ENCODE measurements at places on chromosomes 13 and 19.

DNA sequence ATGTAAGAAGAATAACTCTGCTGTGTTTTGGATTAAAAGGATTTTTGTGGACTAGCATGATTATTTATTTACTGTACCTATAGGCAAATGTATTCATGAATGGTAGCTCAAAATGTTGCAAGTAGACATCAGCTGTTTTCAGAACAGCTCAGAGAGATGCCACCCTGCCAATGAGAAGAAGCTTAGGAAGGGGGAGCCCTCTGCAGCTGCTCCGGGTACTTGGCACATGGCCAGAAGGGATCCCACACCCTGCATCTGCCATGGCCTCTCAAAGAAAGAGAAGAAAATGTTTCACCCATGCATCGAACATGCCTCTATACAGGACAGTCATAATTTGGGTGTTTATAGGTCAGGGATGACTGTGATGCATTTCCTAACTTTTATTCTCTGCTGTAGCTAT lies 30.5 kb upstream of the MBNL2 start:
- DNase-seq: no peak

DNA sequence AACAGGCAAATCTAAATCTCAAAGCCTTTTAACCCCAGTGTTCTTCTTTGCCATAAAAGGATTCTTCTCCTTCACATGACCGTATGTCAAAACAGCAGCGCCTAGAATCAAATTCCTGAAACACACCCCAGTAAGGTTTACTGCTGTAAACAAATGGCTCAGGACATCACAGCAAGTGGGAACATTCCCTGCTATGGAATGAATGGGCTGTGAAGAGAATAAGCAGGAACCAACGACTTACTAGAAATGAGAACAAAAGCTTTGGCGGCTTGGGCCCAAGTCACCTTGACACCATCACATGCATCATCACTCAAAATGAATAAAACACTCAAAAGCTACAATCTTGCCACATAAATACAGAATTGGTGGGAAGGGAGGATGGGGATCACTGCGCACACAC lies 80.4 kb upstream of the SPATA13 start:
- no peak for DNase-seq

DNA sequence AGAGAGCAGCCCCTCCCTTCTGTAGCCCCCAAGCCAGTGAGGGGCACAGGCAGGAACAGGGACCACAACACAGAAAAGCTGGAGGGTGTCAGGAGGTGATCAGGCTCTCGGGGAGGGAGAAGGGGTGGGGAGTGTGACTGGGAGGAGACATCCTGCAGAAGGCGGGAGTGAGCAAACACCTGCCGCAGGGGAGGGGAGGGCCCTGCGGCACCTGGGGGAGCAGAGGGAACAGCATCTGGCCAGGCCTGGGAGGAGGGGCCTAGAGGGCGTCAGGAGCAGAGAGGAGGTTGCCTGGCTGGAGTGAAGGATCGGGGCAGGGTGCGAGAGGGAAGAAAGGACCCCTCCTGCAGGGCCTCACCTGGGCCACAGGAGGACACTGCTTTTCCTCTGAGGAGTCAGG lies 4.2 kb downstream of the KLK3 start:
- no peak for DNase-seq

GRCh38 chr19:11673608-11674041 lies 65.1 kb downstream of the ZNF823 start:
- DNase-seq: no peak

DNA sequence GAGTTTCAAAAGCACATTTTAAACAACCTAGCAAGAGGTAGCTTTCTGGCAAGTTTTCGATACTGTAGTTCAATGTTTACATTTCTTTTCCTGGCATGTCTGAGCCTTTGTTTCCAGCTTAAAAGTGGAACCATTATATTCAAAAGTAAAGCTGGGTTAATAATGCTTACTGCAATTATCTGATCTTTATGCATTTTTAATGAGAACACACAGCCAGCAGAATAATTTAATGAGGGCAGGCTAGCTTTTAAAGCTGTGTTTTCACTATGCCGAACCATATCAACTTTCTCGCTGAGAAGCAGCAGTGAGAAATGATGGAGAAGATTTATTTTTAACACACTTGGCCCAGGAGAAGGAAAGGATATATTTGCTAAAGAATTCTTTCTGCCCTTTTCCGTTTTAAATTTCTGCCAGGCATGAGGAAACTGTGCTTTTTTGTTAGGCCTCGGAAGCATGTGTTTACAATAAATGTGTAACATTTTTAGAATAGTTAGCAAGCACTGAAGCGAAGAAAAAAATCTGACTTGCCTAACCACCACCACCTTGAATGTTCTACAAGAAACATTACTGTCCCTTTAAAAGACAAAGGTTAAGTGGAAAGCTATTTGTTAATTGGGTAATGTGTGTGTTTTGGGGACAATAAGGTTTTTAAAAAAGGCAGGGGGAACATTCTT lies 1.0 kb downstream of the MBNL2 start:
- no peak for DNase-seq

DNA sequence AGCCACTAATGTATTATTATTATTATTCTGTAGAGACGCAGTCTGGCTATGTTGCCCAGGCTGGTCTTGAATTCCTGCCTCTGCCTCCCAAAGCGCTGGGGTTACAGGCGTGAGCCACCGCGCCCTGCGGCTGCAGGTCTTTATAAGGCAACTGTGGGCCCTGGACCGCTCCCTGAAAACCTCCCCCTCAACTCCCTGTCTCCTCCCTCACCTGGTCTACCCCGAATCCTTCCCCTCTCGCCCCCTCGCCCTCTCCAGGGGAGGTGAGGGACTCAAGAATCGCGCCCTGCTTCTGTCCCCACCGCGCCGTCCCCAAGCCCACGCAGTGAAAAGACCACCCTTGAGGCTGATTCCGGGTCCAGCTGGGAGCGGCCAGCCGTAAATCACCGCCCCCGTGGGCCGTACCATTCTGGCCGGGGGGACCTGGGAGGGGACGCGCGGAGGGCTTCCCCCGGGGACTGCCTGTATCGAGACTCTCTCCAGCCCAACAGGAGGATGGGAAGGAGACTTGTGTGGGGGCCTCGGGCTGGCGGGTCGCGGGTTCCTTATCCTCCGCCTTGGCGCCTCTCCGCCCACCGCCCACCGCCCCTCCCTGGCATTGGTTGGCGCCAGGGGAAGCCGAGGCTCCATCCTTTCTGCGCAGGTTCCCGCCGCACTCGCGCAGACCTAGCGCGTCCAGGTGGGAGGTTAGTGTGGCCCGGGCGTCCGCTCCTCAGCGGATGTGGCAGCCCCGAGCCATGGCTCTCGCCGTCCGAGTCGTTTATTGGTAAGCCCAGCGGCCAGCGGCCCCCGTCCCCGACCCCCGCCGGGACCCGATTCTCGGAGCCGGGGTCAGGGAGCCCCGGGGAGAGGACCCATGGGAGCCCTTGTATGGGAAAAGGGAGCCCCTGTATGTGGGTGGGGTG lies at the start of gene SELENOW:
SELENOW (plus strand) TSS at position 655 of the 905 bp plus-strand sequence; CDS start at position 738, 83 bp downstream.
- DNase-seq: no peak
